Effector CD8-positive, alpha-beta T cell (primary cell): ENCODE measurements at places on chromosomes 11 and 22.

DNA sequence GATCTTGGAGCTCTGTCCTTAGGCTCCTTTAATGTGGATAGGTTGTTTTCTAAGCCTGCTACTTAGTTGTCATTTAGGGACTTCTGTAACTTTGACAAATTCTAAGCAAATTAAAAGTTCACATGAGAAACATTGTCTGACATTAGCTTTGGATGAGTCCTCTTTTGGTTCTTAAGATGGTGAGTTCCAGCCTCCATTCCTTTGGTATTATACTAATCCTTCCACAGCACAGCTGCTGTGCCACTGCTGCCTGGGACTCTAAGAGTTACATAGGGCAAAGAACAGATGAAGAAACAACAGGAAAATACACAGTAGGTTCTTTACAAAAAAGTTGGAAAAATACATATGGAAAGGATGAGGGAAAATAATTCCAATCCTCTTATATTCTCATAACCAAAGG is 25.3 kb upstream of the PIK3C2A start:
- DNase-seq: no peak

- no peak for DNase-seq
Measured at GRCh38 chr11:73195191-73196007, 22.7 kb upstream of the P2RY2 start.

GRCh38 chr22:44353041-44353440 is 40.3 kb upstream of the SHISAL1 start:
- no peak for DNase-seq

GRCh38 chr22:46198274-46198673 is 47.9 kb downstream of the PPARA start:
- no peak for DNase-seq

GRCh38 chr22:41772645-41773044 is 27.8 kb upstream of the CCDC134 start:
- no peak for DNase-seq

DNA sequence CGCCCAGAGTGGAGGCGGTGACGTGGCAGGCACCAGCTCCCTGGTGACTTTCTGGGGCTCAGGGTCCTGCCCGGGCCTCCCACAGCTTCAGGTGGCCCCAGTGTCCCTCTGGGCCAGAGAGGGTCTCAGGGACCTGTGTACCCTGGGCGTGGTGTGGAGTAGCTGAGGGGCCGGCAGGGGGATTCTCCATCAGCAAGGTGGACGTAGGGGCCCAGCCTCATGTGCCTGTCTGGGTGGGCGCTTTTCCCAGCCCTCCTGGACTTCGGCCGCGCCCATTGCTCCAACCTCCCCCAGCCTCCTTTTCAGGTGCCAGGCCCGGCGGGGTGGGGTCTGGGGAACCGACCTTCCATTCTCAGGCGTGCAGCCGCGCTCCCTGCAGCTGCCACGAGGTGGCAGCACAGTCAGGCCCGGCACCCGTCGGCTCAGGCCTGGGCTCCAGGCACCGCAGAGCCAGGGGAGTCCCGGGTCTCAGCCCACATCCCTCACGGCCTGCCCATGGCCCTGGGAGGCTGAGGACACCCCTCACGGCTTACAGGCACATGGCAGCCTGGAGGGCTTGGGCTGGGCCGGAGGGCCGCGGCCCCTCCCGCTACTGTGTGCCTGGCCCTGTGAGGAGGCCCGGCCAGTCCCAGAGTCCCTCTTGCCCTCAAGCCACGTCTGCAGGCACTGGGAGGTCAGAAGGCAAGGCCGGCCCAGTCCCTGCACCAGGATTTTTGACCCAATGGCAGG is 19.9 kb upstream of the MUC5B start:
- peak; percentile 47 for DNase-seq

GRCh38 chr11:43694477-43694876 is 13.9 kb downstream of the HSD17B12 start:
- no peak for DNase-seq

DNA sequence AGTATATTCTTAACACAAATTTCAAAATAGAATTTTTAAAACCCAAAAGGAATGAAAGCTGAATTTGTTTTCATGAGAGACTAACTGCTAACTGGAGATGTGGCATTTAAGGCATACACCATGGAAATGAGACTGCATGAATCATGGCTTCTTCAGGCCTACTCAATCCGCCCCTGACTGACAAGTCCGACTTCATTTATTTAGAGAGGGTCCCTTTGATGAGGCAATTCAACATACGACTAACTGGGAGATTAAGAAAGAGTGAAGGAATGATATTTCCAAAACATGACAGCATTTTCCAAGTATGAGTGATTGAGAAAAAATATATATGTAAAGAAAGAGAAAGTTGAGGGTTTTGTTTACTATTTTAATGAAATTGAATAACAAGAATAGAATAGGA is 720.1 kb downstream of the DLG2 start:
- no peak for DNase-seq

- DNase-seq: no peak
Measured at GRCh38 chr11:109851780-109852390, 241.3 kb upstream of the ZC3H12C start.

DNA sequence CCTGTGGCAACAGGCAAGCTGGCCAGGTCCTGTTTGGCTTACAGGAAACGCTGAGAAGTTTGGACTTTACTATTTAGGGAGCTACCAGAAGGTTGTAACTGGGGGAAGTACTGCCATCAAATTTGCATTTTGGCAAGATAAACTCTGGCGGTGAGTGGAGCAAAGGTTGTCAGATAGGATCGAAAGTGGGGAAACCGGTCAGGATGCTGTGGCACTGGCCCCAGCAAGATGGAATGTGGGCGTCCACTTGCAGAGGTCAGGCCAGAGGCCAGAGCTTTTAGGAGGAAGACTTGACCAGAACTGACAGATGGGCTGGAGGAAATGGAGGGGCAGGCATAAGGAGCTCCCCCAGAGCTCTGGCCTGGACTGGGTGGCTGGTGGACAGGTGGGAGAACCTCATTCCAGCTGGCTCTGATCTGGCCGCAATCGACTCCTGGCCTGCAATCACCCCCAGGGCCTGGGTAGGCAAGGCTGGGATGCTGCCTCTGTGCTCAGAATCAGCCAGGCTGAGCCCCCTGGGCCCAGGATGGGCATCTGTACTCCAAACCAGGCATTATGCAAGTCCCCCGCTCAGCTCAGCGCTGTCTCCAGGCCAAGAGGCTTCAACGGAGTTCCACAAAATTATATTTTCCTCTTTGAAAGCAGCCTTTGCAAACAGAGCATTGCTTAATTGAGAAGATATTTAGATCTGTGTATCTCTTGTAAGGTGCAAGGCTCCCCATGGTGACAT is 178.3 kb upstream of the NECTIN1 start:
- DNase-seq: no peak

DNA sequence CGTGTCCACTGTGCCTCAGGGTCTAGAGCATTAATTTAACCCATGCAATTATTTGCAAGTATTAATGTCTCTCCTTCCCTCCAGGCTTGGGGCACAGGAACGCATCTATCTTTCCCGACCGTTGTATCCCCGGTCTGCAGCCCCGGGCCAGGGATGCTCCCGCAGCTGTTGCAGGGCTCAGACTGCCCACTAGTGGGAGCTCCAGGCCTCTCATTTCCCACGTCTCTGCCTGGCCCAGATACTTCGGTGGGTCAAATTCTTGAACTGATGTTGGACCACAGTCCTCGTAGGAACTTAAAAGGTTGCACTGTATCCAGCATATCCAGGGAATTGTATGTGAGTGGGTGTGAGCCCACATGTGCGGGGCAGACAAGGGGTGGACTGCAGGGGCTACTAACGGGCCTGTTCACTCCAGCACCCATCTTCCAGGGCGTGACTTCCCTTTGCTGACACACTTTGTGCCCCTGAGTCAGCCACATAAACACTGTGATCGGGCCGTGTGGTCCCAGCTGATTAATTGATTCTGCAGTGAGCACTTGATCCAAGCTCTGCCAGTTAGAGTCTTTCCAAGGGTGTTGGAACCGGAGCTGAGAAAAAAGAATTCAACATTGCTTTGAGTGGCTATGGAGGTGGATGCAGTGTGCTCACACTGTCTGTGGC is 451.3 kb downstream of the TBC1D22A start:
- peak; percentile 15 for DNase-seq

DNA sequence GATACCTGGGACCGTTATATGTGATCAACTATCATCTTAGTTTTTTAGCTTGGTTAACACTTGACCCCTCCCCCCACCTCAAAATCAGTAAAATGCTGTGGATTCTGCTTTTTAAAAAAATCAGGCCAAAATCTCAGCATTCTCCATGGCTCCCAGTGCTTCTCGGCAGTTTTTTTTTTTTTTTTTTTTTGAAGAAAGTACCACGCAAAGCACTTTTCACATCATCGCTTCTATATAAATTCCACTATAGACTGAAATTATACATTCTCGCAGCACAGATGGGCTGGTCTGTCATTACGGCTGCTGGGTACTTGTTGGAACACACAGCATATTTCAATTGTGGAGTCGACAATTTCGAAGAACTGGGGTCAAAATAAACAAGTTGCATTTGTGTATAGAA is 67.7 kb upstream of the PPARA start:
- no peak for DNase-seq

GRCh38 chr11:128519338-128519737 is 68.0 kb downstream of the ETS1 start:
- DNase-seq: no peak

GRCh38 chr11:7448201-7448600 is 37.1 kb upstream of the OLFML1 start:
- DNase-seq: no peak

GRCh38 chr11:44467413-44467812 is 98.0 kb upstream of the CD82 start:
- DNase-seq: no peak

- no peak for DNase-seq
Measured at GRCh38 chr11:17479284-17480214, 2.9 kb upstream of the ABCC8 start.

DNA sequence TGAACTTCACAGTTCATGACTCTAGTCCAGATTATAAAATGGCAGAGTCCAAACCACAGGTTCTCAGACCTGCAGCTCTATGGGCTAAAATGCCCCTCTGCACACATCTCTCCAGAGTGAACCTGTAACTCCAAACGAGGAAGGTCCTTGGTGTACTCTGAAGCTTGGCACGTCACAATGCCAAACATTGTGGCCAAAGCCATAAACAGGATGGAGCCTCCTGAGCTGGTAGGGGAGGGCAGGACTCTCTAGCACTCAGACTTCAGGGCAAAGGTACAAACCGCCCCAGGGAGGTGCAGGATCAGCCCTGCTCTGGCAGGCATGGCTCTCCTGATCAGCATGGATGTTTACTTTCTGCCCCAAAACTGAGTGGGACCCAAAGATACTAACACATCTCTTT is 2.3 kb downstream of the SCUBE2 start:
- DNase-seq: no peak

- DNase-seq: no peak
Measured at GRCh38 chr22:39568278-39568981, 2.1 kb upstream of the CACNA1I start.

GRCh38 chr11:123362941-123363340 is 67.1 kb upstream of the GRAMD1B start:
- DNase-seq: no peak

GRCh38 chr11:13767471-13767870 is 99.0 kb downstream of the FAR1 start:
- no peak for DNase-seq

GRCh38 chr22:36641902-36642640 is 61.5 kb downstream of the CACNG2 start:
- DNase-seq: no peak

DNA sequence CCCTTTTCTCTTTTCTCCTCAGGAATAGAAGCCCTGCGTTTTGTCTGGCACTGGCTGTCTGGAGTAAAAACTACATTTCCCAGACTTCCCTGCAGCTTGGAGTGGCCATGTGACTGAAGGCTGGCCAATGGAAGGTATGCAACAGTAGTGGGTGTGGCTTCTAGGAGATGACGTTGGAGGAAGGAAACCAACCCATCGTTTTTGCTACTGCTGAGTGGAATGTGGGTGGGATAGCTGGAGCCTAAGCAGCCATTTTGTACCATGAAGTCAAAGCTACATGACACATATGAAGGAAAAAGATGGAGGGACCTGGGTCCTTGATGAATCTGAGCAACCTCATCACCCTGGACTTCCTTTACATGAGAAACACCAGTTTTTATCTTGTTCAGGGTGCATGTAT is 19.6 kb downstream of the FGF3 start:
- DNase-seq: no peak

DNA sequence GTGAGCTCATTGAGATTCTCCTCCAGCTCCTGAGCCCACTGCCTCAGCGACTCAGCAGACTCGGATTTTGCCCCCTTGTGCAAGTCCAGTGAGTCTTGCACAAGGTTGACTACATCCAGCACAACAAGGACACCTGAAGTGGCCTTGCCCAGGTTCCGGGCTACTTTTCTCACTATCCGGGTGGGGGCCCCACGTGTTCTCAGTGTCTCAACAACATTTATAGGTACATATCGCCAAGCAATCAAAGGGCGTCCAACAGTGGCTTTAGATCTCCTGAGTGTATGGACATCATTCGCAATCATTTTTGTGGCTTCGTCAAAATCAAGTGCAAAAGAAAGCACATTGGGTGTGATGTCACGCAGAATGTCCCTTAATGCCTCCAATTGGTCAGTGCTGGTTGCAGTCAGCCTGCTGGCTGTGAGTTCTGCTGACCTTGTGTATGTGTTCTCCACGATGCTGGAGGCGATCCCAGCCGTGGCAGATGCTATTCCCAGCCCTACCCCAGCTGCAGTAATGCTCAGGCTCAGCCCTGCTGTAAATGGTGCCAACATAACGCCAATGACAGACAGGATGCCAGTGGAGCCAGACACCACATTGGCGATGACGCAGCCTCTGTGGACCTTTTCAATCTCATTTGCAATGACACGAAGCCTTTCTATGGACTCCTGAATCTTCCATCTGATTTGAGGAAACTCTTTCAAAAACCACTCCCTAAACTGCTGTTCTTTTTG is 10.3 kb downstream of the APOL4 start:
- DNase-seq: no peak

DNA sequence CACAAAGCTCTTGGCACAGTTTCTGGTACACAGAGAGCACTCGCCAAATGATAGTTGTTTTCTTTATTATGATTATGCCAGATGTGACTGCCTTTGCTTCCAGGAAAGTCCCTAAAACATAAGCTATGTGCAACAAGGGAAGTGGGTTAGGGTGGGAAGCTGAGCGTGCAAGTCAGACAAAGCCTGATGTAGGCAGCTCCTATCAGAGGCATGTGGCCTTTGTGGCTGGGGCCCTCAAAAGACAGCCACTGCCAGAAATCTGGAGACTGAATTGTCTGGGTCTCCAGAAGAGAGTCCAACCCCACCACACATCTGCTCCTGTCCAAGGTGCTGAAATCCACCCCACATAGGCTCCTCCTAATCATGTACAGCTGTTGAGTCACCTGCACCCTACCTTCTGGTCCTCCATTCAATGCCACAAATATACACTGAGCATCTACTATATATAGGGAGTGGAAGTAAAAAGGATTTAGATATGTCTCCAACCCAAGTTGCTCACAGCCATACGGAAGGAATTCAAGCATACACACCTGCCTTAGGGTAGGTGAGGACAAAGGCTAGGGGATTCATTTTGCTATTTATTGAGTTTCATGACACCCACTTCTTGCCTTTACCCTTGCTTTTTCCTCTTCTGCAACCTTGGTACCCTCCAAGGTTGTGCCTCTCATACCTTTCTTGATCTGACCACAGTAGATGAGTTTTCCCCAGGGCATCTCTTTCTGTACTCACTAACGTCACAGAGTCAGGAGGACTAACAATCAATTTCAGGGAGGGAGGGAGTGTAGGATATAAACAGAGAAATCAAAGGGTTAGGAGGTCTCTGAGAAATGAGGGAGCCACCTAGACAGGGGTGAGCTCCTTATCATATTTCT is 12.4 kb downstream of the SEC14L3 start:
- no peak for DNase-seq

GRCh38 chr11:122861631-122862030 is 20.9 kb upstream of the JHY start:
- DNase-seq: no peak

- DNase-seq: no peak
Measured at GRCh38 chr22:21590809-21591641, 23.5 kb downstream of the UBE2L3 start.

- DNase-seq: no peak
Measured at GRCh38 chr11:57477507-57478189, 17.3 kb downstream of the RTN4RL2 start.
